ENCODE measurements at places on chromosomes 3 and 15. TPM values are rescaled to one million over a fixed set of nuclear protein-coding genes. Genes with fewer than 3 reads are reported as not detected.
A peak's percentile ranks its signal among the peaks of the same experiment; 100 is the strongest.

DNA sequence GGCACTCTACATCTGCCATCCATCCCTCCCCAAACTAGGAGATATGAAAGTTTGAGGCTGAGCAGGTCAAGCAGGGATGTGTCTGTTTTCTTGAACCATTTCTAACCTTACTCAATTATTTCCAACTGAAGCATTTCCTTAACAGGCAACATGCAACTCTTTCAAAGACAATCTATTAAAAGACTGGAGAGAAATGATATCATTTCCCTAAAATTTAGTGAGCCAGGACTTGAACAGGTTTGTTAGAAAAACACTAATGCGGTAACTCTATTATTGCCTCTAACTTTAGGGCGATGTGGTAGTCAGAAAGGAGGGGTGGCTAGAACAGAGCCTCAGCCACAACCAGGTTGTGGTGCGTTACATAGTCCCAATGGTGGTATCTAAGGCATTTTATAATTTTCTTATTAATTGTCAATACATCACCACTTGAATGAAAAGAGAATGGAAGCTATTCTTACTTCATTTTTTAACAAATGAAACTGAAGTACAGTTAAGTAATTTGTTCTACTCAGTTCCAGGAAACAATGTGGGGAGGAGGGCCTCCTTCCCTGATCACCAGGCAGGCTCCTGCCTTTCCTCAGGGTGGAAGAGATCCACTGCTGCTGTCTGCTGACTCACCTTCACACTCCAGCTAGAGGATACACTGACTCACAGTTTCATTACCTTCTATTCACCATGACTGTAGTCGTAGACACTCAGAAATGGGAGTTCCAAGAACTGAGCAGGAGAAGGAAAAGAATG is 22.8 kb downstream of the MYO1E start:
- no peaks in the 10 kb centered on the region for H3K36me3 ChIP-seq
- DNase-seq: no peak
- no peak overlapping the region for H3K27ac ChIP-seq
- no peaks in the 10 kb centered on the region for H3K27me3 ChIP-seq
- no peaks in the 10 kb centered on the region for H3K4me1 ChIP-seq
- H3K4me3 ChIP-seq: no peak overlapping the region

- H3K36me3 ChIP-seq: no peaks in the 10 kb centered on the region
- H3K27me3 ChIP-seq: no peaks in the 10 kb centered on the region
- H3K4me3 ChIP-seq: no peak overlapping the region
- no peak overlapping the region for H3K27ac ChIP-seq
Observed at GRCh38 chr3:157046520-157046919, 113.4 kb downstream of the CCNL1 start.

DNA sequence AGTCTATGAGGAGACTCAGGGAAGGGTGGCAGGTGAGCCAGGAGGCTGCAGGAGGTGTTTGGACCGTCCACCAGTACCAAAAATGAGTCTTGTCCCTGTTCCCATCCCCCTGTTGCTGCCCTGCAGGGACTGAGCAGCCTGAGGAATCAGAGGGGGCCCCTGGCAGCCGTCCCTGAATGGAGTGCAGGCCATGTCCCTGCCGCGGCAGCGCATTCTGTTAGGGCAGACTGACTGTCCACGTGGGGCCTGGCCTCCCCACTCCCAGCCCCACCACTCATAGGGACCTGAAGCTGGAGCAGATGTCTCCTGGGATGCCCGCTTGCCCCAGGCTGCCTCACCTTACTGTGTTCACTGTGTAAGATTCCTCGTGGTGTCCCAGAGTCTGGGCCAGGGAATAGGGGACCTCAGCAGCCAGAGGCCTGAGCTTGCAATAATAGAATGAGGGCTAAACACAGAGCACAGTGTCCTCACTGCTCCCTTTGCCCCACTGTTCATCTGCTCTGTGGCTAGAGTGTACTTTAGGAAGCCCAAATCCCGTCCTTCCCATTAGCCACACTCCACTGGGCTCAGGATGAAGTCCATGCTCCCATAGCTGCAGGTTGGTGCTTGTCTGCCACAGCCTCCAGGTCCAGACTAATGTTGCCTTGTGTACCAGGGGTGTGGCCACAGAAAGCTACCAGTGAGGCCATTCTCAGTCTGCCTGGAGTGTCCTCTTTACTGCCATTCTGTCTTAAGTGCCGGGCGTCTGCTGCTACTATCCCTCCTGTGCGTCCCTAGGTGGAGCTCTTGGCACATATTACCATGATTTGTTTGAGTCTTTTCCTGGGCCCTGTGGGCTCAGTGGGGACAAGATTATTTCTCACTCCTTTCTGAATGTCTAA is 63.2 kb downstream of the HCN4 start:
- no peak overlapping the region for H3K4me3 ChIP-seq
- H3K27me3 ChIP-seq: no peaks in the 10 kb centered on the region
- peak; percentile 72 for DNase-seq
- H3K27ac ChIP-seq: no peak overlapping the region
- peaks cover 41% of the 10 kb centered on the region for H3K36me3 ChIP-seq

DNA sequence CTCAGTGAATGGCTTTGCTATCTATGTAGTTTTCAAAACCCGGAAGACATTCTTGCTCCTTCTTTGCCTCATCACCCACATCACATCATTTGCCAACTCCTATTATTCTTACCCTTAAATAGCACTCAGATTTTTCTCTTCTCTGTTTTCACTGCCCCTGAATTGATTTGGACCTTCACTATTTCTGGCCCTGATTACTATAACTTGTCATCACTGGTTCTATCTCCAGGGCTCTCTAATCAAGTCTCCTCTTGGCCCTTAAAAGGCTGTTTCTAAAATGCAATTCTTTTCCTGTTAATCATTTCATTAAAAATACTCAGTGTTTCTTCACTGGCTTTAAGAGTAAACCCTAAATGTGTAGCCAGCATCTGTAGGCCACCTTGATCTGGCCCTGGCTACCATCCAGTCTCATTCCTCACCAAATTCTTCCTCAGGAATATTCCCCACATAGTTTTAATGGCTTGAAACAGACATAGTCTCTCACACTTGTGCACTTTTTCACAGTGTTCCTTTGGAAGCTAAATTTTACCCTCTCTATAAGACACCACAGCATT is 437.1 kb upstream of the CBLB start:
- no peak overlapping the region for H3K27ac ChIP-seq
- no peaks in the 10 kb centered on the region for H3K27me3 ChIP-seq
- DNase-seq: no peak
- no peaks in the 10 kb centered on the region for H3K36me3 ChIP-seq
- no peaks in the 10 kb centered on the region for H3K4me1 ChIP-seq
- no peak overlapping the region for H3K4me3 ChIP-seq

ROPN1 gene
- not detected for total RNA-seq

PGBD4 gene
- total RNA-seq: 4.0 TPM
